M059J (cell line): ENCODE measurements at places on chromosomes 2 and 18. TPM values are rescaled to one million over a fixed set of nuclear protein-coding genes. Genes with fewer than 3 reads are reported as not detected.
A peak's percentile ranks its signal among the peaks of the same experiment; 100 is the strongest.

The TIA1 gene
- 52.4 and 64.5 TPM in 2 replicates for total RNA-seq

The CCL20 gene
- total RNA-seq: not detected in 2 replicates

The KATNAL2 gene
- 2.0 and 4.0 TPM in 2 replicates for total RNA-seq

The ALKAL2 gene
- total RNA-seq: not detected in 2 replicates

DNA sequence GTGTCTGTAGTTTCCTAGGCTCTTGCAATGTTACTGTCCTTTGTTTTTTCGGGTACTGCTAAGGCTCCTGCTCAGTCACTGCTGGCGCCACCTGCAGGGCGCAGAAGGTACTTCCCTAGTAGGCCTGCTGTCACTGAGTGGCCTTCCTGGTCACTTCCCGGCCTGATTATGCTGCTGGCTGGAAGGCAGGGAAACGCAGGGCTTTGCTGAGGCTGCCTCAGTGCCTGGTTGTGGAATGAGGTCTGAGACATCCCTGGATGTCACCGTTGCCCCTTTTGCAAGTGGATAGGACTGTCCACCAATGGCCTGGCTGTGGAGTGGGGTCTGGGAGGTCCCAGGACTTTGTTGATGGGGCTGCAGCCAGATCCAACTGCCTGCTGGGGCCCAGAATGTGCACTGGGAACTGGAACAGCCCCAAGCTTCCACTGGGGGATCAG, 13.1 kb downstream of the DAW1 start:
- peak; percentile 67 for DNase-seq

DNA sequence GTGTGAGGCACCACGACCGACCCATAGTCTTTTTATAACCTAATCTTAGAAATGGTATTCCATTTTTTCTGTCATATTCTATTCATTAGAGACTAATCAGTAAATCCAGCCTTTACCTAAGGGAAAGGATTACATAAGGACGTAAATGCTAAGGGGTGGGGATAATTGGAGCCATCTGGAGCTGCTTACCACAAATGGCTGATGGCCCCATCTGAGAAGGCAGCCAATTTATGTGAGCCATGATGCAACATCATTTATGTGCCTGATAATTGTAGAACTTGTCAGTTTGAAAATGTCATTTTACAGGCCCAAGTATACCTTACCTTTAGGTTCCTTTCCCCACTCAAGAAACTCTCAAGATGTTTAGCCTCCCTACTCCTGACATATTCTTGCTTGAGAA, 44.0 kb downstream of the ARHGEF33 start:
- no peak for DNase-seq

DNA sequence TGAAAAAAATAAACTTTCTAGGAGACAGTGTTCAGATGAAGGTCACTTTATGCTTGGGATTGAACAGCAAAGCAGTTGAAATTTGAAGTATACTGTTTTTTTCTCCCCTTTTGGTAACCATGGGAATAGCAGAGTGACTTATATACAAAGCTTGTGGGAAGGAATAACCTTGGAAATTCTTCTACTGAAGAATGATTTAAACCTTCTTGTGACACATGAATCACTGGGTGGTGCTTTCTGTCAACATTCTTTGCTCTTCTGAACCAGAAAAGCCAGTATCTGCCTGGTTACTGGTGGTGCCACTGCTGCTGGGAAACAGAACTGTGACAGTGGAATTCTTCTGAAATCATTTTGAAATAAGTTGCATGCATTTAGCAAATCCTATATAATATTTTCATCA, 39.4 kb upstream of the RND3 start:
- DNase-seq: peak; percentile 98

GRCh38 chr2:240347373-240347940, 88.0 kb upstream of the GPC1 start:
- no peak for DNase-seq

DNA sequence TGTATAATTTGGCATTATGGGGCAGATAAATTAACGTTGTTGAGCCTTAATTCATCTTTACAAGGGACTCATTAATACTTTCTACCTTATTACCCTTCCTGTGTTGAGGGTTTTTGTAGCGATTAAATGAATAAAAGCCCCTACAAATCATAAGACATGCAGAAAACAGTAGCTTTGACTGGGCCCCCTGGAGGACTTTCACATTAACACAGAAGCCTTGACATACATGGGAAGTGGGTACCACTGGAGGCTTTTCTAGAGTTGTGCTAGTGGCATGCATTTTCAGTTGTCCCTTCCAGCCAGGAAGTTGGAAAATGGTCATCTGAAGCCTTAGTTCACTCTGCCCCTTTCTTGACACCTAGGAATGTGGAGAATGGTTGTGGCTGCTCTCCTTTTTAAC, 30.2 kb downstream of the MTA3 start:
- DNase-seq: no peak

GRCh38 chr2:36354811-36355150, 797 bp upstream of the CRIM1 start:
- peak; percentile 39 for DNase-seq

DNA sequence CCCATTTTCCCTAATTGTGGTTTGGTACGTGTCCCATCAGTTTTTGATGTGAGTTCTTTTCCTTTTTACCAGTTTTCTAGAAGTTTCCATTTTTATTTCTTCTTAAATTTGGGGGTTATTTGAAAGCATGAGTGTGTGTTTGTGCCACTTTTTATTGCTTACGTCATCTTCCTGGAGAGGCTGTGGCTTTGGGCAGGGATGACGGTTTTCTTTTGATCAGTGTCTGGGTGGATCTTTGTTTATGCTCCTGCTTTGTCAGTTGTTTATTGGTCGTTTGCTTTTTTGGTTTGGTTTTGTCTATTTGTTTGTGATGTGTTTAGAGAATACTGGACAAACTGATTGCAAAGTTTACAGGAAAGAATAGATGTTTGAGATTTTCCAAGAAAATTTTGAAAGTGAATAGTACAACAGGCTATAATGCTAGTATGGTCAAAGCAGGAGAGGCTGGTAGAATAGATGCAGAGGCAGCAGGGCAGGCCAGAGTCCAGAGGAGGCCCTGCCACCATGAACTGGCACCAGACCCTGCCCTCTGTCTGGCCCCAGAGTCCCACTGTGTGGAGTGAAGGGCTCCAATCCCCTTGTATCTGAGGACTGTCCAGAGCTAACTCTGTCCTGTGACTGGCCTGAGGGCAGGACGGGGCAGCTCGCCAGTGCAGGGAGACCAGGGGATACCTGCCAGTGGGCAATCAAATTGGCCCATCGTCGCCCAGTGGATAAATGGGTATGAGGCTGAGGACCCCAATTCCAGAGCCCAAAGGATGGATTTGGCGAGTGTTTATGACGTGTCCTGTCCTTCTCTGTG, 23.4 kb upstream of the SNED1 start:
- DNase-seq: no peak

DNA sequence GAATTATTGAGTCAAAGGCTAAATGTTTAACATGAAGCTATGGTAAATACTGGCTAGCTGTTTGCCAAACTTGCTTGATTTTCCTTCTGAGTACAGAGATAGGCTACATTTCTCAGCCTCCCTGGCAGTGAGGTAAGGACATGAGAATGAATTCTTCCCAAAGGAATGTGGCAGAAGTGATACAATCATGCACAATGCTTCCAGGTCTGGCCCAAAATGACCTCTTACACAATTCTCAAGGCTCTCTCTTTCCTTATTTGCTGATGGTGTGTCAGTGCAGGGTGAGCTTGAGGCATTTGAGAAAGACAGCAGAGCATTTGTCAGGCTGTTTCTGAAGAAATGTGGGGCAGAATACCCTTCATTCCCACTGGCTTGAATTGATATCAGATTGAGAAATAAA, 95.6 kb upstream of the NABP1 start:
- DNase-seq: peak; percentile 91

DNA sequence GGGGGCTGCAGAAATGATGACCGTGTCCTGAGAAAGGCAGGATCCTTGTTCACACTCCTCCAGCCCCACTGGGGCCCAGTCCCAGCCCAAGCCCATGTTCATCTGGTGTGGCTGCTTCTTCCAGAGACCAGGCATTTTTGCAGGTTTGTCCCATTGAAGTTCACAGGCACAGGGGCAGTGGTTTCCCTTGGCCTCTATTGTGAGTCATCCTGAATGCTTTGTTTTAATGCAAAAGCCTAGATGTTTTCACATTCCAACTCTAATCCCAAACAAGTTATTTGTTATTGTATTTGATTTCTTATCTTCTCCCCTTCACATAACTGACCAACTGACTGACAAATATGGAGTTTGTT, 426.4 kb upstream of the ID2 start:
- no peak for DNase-seq

DNA sequence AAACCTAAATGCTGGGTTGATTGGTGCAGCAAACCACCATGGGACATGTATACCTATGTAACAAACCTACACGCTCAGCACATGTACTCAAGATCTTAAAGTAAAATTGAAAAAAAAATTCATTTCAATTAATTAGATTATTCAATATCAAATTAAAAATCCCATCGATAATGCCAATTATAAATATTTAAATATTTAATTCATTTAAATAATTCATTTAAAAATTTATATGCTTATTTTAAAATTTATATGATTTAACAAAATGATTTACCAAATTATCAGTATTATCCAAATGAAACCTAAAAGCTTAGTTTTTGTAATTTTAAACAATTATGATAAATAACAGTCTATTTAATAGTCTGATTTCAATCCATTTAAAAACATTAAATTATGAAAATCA, 560.4 kb downstream of the NUP35 start:
- DNase-seq: no peak

- DNase-seq: no peak
These were observed 139.2 kb downstream of the GLI2 start for GRCh38 chr2:120874888-120875275.

- peak; percentile 68 for DNase-seq
These were observed 519 bp downstream of the TTL start for GRCh38 chr2:112482309-112483041.

DNA sequence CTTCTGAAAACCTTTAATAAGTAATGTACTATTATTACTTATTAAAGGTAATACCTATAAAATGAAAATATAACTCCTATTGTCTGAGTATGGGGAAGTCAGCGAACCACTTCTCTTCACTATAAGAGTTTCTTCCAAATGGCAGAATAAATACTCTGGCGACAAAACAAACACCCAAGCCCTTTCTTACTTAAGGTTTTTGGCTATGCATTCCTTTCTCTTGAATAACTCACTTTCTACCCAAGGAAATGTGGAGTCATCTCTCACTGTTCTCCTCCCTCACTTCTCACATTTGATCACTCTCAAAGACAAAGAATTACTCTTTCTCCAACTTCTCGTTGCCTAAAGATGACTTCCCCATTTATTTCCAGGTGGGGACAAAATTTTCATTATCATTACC, 816.8 kb upstream of the CRIM1 start:
- peak; percentile 47 for DNase-seq

DNA sequence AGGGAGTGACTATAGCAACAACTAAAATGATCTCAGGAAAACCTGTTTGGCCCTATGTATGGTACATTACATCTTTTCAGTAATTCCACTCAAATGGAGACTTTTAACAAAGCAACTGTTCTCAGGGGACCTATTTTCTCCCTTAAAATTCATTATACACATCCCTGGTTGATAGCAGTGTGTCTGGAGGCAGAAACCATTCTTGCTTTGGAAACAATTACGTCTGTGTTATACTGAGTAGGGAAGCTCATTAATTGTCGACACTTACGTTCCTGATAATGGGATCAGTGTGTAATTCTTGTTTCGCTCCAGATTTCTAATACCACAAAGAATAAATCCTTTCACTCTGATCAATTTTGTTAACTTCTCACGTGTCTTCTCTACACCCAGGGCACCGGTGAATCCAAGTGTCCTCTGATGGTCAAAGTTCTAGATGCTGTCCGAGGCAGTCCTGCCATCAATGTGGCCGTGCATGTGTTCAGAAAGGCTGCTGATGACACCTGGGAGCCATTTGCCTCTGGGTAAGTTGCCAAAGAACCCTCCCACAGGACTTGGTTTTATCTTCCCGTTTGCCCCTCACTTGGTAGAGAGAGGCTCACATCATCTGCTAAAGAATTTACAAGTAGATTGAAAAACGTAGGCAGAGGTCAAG, 955 bp downstream of the TTR start:
- DNase-seq: no peak

- no peak for DNase-seq
These were observed 728.4 kb downstream of the MBD2 start for GRCh38 chr18:53496028-53496427.

DNA sequence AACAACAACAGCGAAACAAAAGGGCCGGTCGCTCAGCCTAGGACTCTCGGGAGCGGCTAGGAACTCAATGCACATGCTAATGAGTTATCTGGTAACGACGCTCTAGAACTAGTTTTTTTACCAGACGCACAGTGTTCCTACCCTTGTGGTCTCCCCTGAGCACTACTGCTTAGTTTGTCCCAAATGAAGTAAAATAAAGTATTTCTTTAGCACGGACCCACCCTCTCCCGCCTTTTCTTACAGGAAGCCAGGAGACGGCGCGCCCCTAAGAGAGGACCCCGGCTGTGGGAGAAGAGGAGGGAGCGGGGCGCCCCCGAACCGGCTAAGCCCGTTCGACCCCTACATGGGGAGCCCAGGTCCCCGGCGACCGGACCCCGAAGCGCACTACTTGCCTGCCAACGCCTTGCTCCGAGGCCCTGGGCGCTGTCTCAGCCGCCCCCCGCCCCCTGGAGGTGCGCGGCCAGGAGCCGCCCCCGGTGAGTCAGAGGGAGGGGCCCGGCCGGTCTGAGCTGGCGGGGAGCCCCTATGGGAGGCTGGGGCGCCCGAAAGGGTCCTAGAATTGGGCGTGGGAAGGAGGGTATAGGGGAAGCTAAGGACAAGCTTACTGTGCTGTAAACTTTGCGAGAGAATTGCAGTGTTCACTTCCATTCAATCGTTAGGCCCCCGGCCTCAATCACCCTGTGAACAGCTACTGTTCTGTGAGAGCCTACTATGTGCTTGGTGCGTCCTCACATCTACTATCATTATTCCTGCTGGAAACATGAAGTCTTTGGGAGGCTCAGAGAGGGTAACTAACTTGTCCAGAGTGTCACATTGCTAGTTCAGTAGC, 3.6 kb upstream of the CAPG start:
- peak; percentile 48 for DNase-seq

DNA sequence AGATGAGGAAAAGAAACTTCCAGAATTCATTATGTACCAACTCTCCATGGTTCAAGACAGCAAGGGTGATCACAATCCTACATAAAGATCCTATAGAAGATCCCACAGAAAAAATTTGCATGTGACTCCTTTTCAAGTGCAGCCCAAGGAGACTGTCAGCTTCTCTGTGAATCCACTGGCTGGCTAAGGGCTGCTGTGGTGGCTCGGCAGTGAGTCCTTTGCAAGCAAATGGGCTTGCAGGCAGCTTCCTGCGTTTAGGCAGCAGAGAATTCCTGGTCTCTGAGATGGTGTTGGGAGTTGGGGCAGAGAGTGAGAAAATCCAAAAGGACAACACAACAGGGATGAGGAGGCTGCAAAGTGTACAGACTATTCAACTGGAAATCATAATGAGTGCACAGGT, 43.4 kb downstream of the NABP1 start:
- DNase-seq: no peak

- DNase-seq: no peak
These were observed 41.4 kb downstream of the BMP10 start for GRCh38 chr2:68829749-68830148.
